ENCODE measurements at places on chromosomes 2 and 18.

DNA sequence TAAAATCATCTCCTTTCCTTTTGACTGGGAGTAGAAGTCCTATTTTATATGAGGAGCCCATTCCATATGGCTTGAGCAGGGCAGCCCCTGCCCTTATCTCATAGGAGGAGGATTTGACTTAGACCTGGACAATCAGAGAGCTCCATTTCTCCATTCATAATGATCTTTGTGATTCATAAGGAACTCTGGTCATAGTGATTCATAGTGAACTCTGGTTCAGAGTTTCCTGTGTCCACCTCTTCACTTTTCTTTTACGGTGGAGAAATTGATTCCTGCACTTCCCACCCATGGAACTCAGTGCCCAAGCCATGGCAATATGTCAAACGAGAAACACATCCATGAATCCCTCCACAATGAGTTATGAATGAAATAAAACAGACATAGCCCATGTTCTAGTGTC is 12.8 kb upstream of the MYO3B start:
- no peaks in the 10 kb centered on the region for H3K4me1 ChIP-seq
- no peak overlapping the region for H3K27ac ChIP-seq
- no peaks in the 10 kb centered on the region for H3K27me3 ChIP-seq
- H3K36me3 ChIP-seq = no peaks in the 10 kb centered on the region
- no peak overlapping the region for H3K4me3 ChIP-seq

DNA sequence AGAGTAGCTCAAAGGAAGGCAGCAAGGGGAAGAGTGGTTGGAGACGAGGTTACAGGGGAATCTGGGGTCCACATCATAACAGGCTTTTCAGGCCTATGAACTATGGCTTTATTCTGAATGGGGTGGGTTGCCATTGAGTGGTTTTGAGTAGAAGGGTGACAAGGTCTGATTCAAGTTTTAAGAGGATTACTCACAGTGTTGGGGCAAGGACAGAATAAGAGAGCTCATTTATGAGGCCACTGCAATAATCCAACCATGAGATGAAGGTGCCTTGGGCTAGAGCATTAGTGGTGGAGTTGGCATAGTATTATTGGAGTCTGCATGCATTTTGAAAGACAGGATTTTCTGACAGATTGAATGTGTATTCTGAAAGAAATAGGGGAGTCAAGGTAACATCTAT is 315.9 kb downstream of the RNF144A start:
- no peaks in the 10 kb centered on the region for H3K36me3 ChIP-seq
- H3K4me3 ChIP-seq = no peak overlapping the region
- no peak overlapping the region for H3K27ac ChIP-seq
- H3K4me1 ChIP-seq = no peaks in the 10 kb centered on the region
- H3K27me3 ChIP-seq = no peaks in the 10 kb centered on the region
- DNase-seq = no peak

- H3K27ac ChIP-seq = no peak overlapping the region
- H3K4me1 ChIP-seq = no peaks in the 10 kb centered on the region
- H3K27me3 ChIP-seq = no peaks in the 10 kb centered on the region
- H3K36me3 ChIP-seq = no peaks in the 10 kb centered on the region
Observed at GRCh38 chr2:54149638-54150441, 34.4 kb downstream of the ACYP2 start.

DNA sequence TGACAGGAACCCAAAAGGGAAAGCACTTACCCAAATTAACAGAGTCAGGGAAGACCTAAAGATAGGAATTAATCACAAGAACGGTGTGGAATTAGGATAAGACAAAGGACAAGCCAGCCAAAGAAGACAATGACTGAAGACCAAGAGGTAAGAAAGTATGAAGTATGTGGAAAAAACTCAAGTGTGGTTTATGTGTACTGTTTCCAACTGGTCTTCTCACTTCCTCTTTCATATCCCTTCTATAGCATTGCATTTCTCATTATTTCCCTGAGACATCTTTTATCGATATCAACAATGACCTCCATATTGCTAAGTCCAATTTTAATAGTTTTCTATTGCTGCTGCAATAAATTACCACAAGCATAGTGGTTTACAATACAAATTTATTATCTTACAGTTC is 313.5 kb upstream of the SLC39A10 start:
- no peak for DNase-seq
- H3K27me3 ChIP-seq = no peaks in the 10 kb centered on the region
- H3K27ac ChIP-seq = no peak overlapping the region
- H3K36me3 ChIP-seq = no peaks in the 10 kb centered on the region
- no peak overlapping the region for H3K4me3 ChIP-seq

DNA sequence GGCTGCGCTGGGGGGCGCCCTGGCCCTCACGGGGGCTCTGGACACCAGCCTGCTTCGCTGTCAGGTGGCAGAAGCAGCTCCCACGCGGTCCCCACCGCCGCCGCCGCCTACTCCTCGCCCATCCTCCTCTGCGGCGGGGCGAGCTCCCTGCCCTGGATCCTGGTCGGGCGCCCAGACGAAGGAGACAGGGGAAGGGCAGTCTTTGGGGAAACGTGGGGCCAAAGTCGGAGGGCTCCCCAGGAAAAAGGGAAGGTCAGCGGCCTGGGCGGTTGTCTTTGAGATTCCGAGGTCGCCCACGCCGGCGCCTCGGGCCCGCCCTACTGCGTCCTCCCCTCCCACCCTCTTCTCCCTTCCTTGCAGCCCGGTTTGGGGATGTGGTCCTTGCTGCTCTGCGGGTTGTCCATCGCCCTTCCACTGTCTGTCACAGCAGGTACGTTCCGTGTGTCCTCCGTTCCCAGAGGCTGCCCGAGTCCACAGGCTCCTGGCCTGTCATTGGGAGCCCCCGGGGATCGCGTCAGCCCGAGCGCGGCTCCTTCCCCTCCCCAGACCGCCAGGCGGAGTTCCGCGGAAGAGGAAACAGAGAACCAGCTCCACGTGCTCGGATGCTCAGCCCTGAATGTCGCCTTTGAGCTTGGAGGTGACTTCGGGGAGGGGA is 800 bp downstream of the IL1RL2 start:
- no peaks in the 10 kb centered on the region for H3K36me3 ChIP-seq
- DNase-seq = peak; percentile 61
- H3K27me3 ChIP-seq = peaks cover 3% of the 10 kb centered on the region
- no peak overlapping the region for H3K27ac ChIP-seq
- H3K4me1 ChIP-seq = peaks cover 8% of the 10 kb centered on the region
- H3K4me3 ChIP-seq = peak overlapping the region; percentile 12

- no peak overlapping the region for H3K27ac ChIP-seq
- H3K4me1 ChIP-seq = no peaks in the 10 kb centered on the region
- no peak for DNase-seq
- no peaks in the 10 kb centered on the region for H3K36me3 ChIP-seq
- H3K27me3 ChIP-seq = no peaks in the 10 kb centered on the region
- H3K4me3 ChIP-seq = no peak overlapping the region
Observed at GRCh38 chr2:100036793-100037192, 105.6 kb downstream of the AFF3 start.

DNA sequence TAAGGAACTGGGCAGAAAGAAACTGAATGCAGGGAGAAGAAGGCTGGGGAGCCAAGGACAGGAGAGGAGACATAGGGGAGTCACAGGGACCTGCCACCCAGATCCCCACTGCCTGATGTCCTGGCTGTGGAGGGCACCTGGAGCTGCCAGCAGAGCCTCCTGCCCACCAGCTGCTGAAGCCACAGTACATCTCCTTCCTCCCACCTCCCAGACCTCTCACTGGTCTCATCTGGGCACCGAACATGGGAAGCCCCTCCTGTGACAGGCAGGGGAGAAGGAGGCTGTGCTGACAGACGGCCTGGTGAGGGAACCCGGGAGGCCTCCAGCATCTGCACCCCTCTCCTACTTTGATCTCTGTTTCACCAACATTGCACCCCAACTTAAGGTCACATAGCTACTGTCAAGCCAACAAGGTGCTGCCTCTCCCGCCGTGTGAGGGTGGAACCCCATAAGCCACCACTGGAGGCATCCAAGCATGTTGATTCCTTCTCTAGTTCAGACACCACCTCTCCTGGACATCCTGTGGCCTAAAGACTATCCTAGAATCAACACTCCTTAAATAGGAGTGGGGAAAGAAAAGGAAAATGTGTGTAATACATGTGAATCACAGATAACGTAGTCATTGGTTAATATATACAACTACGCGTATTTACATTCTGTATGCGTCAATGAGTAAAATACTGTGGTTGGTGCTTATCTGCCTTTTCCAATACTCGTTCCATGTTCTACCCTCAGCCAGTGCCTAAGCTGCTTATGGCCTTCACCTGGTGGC is 3.5 kb upstream of the RNPEPL1 start:
- H3K27ac ChIP-seq = peak overlapping the region; percentile 93
- no peaks in the 10 kb centered on the region for H3K27me3 ChIP-seq
- H3K36me3 ChIP-seq = no peaks in the 10 kb centered on the region
- peaks cover 74% of the 10 kb centered on the region for H3K4me1 ChIP-seq
- peak overlapping the region; percentile 38 for H3K4me3 ChIP-seq
- no peak for DNase-seq

- no peak overlapping the region for H3K27ac ChIP-seq
- no peak for DNase-seq
- no peaks in the 10 kb centered on the region for H3K36me3 ChIP-seq
- H3K4me1 ChIP-seq = no peaks in the 10 kb centered on the region
- H3K4me3 ChIP-seq = no peak overlapping the region
- H3K27me3 ChIP-seq = no peaks in the 10 kb centered on the region
Observed at GRCh38 chr18:67728364-67728763, 211.8 kb upstream of the DSEL start.

DNA sequence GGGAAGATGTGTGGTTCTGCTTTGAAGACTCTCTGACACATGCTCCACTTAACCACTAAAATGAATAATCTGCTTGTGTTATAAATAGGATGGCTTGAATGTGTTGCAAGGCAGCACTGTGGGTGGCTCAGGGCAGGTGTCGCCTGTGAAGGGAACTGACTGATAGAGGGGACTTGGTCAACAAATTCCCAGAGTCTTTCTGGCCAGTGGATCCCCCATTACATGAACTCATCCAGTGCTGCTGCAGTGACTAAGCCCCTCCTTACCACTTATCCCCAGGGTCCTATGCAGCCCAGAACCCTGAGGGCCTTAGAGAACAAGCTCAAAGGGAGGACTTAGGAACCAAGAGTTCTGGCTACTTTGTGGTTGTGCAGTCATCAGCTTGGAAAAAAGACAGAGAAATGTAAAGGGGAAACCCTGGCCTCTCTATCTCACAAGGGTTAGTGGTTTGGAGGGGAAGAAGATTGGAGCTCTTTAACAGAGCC is 226.2 kb upstream of the TNP1 start:
- no peak overlapping the region for H3K4me3 ChIP-seq
- no peaks in the 10 kb centered on the region for H3K36me3 ChIP-seq
- no peak for DNase-seq
- H3K27me3 ChIP-seq = no peaks in the 10 kb centered on the region

DNA sequence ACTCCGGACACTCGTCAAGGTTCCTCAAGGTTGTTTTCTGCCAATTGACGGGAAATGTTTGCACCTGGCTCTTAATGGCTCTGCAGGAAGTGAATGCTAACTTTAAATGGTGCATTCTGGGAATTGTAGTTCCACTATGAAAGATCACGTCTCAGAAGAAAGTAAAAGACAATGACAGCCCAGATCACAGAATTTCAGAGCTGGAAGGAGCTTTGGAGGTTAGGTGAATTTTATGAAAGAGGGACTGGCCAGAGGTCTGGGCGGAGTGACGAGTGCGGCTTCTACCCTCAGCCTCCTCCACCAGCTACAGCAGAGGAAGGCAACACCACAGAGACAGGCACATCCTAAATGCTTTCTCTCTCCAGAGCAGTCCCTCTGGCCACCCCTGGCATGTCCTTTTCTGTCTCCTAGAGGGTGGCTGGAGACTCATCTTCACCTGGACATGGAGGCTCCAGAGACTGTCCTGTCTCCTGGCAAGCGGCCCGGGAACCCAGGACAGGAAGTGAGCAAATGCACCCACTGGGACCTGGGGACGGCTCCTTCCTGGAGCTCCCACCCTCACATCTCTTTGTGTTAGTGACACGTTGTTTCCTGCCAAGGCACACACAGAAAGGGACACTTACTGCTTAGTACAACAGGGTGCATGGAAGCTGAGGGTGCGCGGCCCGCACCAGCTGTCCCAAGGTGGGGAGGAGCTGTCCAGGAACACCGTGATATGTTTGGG is 19.4 kb downstream of the THAP4 start:
- H3K27me3 ChIP-seq = no peaks in the 10 kb centered on the region
- H3K36me3 ChIP-seq = no peaks in the 10 kb centered on the region
- peaks cover 13% of the 10 kb centered on the region for H3K4me1 ChIP-seq
- peak overlapping the region; percentile 8 for H3K27ac ChIP-seq
- H3K4me3 ChIP-seq = peak overlapping the region; percentile 38

DNA sequence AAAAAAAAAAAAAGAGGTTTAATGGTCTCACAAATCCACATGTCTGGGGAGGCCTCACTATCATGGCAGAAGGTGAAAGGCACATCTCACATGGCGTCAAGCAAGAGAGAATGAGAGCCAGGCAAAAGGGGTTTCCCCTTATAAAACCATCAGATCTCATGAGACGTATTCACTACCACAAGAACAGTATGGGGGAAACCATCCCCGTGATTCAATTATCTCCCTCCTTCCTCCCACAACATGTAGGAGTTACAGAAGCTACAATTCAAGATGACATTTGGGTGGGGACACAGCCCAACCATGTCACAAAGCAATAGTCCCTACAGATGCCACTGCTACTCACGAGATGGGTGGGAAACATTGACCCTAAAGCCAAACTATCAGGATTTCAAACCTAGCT is 392.7 kb upstream of the ID2 start:
- no peak for DNase-seq
- peaks cover 9% of the 10 kb centered on the region for H3K36me3 ChIP-seq
- H3K4me1 ChIP-seq = peaks cover 1% of the 10 kb centered on the region
- H3K27ac ChIP-seq = no peak overlapping the region
- no peaks in the 10 kb centered on the region for H3K27me3 ChIP-seq

- H3K36me3 ChIP-seq = peaks cover 11% of the 10 kb centered on the region
- peak overlapping the region; percentile 98 for H3K27ac ChIP-seq
- peaks cover 58% of the 10 kb centered on the region for H3K4me1 ChIP-seq
- no peaks in the 10 kb centered on the region for H3K27me3 ChIP-seq
- DNase-seq = peak; percentile 67
- peak overlapping the region; percentile 28 for H3K4me3 ChIP-seq
Observed at GRCh38 chr2:197306696-197307040, 3.9 kb downstream of the ANKRD44 start.

DNA sequence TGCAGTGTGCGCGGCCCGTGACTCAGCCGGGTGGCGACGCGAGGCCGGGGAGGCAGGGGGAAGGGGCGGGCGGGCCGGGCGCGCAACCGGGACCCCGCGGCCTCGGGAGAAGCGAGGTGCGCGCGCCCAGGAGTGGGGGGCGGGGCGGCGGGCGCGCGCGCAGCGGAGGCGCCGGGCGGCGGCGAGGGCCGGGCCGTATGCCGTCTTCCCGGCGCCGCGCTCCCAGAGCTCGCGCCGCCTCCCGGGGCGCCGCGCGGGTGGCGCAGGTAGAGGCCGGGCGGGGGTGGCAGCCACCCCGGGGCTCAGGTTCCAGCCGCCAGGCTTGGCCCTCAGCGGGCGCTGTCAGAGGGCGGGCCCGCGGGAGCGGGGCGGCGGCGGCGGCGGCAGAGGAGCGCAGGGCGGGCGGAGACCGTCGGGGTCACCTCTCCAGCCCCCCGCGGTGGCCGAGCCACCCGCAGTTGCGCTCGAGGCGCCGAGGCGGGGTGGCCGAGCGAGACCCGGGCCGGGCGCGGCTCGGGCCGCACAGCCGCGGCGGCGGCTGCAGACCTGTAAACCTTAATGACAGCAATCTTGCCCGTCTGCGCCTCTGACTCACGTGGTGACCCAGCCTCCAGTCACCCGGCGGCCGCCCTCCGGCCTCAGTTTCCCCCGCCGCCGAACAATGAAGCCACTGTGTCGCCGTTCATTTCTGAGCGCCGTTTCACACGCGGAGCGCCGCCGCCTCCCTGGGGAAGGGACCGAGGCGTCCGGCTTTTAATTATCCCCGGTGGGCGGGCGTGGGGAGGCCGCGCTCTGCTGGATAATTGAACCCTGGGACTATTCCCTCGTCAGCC is 25.3 kb upstream of the SMAD7 start:
- H3K27me3 ChIP-seq = peaks cover 5% of the 10 kb centered on the region
- no peaks in the 10 kb centered on the region for H3K36me3 ChIP-seq
- peak; percentile 51 for DNase-seq
- H3K4me1 ChIP-seq = peaks cover 16% of the 10 kb centered on the region
- peak overlapping the region; percentile 39 for H3K4me3 ChIP-seq

Measured in natural killer cell (primary cell).